ENCODE measurements at places on chromosomes 5 and 9. TPM values are rescaled to one million over a fixed set of nuclear protein-coding genes. Genes with fewer than 3 reads are reported as not detected.

The TAS2R1 gene
- not detected for total RNA-seq

The PCDHGB6 gene
- total RNA-seq: 0.48 TPM

The ELP1 gene
- total RNA-seq: 42.8 TPM

The CCDC180 gene
- total RNA-seq: not detected

The NTRK2 gene
- not detected for total RNA-seq

The SPOCK1 gene
- 2.6 TPM for total RNA-seq

The WNT8A gene
- total RNA-seq: not detected

The ANKRD18B gene
- 16.6 TPM for total RNA-seq

The PRR16 gene
- total RNA-seq: 0.48 TPM

The TMEM252 gene
- not detected for total RNA-seq

The TRPM6 gene
- total RNA-seq: not detected

The GAPT gene
- not detected for total RNA-seq

The C5 gene
- total RNA-seq: 0.48 TPM

The HAUS6 gene
- total RNA-seq: 20.7 TPM

The CCDC192 gene
- not detected for total RNA-seq

The FBN2 gene
- 21.2 TPM for total RNA-seq

The C1QTNF2 gene
- total RNA-seq: not detected

The SPRY4 gene
- 3.2 TPM for total RNA-seq

The C5orf52 gene
- total RNA-seq: not detected

The TPPP gene
- total RNA-seq: 0.48 TPM

The PITX1 gene
- 87.6 TPM for total RNA-seq

The TSSK1B gene
- 0.21 TPM for total RNA-seq

The ANKRD31 gene
- total RNA-seq: under 0.01 TPM

The AIF1L gene
- 63.4 TPM for total RNA-seq

The RNF183 gene
- total RNA-seq: 1.9 TPM

The NR2F1-AS1 gene
- total RNA-seq: under 0.01 TPM

The SURF6 gene
- total RNA-seq: 11.9 TPM

The FOXD4L4 gene
- total RNA-seq: not detected

The SOHLH1 gene
- not detected for total RNA-seq

The P4HA2 gene
- 324 TPM for total RNA-seq

The SRA1 gene
- total RNA-seq: 34.5 TPM

The EIF4E1B gene
- not detected for total RNA-seq

The PFDN1 gene
- 46.5 TPM for total RNA-seq

The ZNF189 gene
- 9.2 TPM for total RNA-seq

The RNF208 gene
- 0.24 TPM for total RNA-seq

The PCA3 gene
- total RNA-seq: not detected

The PCDHB2 gene
- 1.4 TPM for total RNA-seq

The CCNO gene
- total RNA-seq: 1.2 TPM

The PDGFRB gene
- under 0.01 TPM for total RNA-seq

The LHX6 gene
- under 0.01 TPM for total RNA-seq

The CCDC152 gene
- total RNA-seq: not detected

The LCNL1 gene
- not detected for total RNA-seq

The ZDHHC11B gene
- 0.24 TPM for total RNA-seq

The TAF11L13 gene
- not detected for total RNA-seq

The TLX3 gene
- 0.24 TPM for total RNA-seq

The F2RL2 gene
- not detected for total RNA-seq

The EIF4EBP3 gene
- 0.85 TPM for total RNA-seq

The PPP2R2B gene
- total RNA-seq: 0.64 TPM

The PCDHGA6 gene
- under 0.01 TPM for total RNA-seq

The ADAMTS12 gene
- not detected for total RNA-seq

The FOXD1 gene
- total RNA-seq: 4.1 TPM

The SPAG8 gene
- total RNA-seq: not detected

The TMEM232 gene
- total RNA-seq: 1.4 TPM

The SLC6A3 gene
- total RNA-seq: not detected

The REXO4 gene
- total RNA-seq: 10.8 TPM

The CSF1R gene
- total RNA-seq: under 0.01 TPM

The DNAH5 gene
- total RNA-seq: 0.96 TPM

The PCDHA13 gene
- not detected for total RNA-seq

The PTPDC1 gene
- total RNA-seq: 6.4 TPM

Data from tracheal epithelial cell (primary cell).